MG63 (cell line): ENCODE measurements at places on chromosomes 12 and 14. TPM values are rescaled to one million over a fixed set of nuclear protein-coding genes. Genes with fewer than 3 reads are reported as not detected.

Gene HCFC2
- total RNA-seq, result 6.1 and 16.3 TPM in 2 replicates

Gene CLEC6A
- total RNA-seq, result not detected in 2 replicates

Gene MLH3
- 9.0 and 9.1 TPM in 2 replicates for total RNA-seq

Gene PARP2
- total RNA-seq, result 5.9 and 7.5 TPM in 2 replicates

Gene KLRG1
- 2.1 TPM in 1 of 2 replicates, not detected in the other for total RNA-seq

Gene AKT1
- total RNA-seq, result 118 and 140 TPM in 2 replicates

Gene MMP17
- 10.4 and 10.8 TPM in 2 replicates for total RNA-seq

Gene LUM
- total RNA-seq, result 69.9 and 94.9 TPM in 2 replicates

Gene SLC5A8
- total RNA-seq, result not detected in 2 replicates

Gene OR6C4
- not detected in 2 replicates for total RNA-seq

Gene NTF3
- not detected in 2 replicates for total RNA-seq

Gene KLHL33
- total RNA-seq, result not detected in 2 replicates

Gene CCDC175
- total RNA-seq, result not detected in 2 replicates
